ENCODE measurements at places on chromosomes 13 and 19.
A peak's percentile ranks its signal among the peaks of the same experiment; 100 is the strongest.

- DNase-seq = no peak
Observed at GRCh38 chr13:112783978-112784371, 94.1 kb downstream of the ATP11A start.

GRCh38 chr19:29845574-29846176 is 33.9 kb downstream of the CCNE1 start:
- no peak for DNase-seq

DNA sequence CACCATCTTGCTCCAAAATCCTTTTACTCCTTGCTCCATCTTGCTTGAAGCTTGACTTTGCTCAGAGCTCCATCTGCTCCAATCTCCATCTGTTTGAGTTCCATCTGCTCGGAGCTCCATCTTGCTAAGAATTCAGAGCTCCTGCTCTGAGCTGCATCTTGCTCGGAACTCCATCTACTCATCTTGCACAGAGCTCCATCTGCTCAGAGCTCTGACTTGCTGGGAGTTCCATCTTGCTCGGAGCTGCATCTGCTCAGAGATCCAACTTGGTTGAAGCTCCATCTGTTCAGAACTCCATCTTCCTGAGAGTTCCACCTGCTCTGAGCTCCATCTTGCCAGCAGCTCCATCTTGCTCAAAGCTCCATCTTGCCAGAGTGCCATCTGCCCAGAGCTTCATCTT is 80.6 kb upstream of the ZNF98 start:
- DNase-seq = no peak

DNA sequence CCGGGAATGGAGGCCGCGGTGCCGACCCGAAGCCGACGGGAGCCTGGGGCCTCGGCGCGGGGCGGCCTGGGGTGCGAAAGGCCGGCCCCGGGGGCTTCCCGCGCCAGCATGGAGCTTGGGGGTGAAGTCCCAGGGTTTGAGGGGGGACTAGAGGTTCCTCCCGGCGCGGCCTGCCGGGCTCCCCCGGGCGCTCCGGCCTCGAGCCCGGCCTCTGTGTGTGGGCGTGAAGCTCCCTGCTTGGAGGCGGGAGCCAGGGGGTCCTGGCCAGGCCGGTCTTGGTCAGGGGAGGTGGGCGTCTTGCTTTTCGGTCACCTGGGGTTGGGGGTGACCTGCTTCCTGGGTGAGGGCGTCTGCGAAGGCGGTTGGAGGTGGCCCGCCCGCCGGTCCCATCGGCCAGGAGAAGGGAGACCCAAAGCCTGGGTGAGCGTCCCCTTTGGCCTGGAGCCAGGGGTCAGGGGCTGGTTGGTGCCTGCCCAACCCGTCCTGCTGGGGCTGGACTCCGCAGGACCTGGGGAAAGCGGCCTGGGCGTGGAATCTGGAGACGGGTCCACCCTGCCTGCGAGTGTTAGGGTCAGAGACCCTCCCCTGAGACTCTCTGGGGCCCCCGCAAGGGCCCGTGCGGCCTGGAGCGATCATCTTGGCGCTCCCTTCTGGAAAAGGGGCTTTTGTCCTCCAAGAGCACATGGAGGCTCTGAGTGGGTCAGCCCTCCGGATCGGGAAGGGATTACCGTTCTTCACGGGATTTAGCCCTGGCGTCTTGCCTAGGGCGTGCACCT is 535 bp downstream of the BSG start:
- DNase-seq = peak; percentile 84

DNA sequence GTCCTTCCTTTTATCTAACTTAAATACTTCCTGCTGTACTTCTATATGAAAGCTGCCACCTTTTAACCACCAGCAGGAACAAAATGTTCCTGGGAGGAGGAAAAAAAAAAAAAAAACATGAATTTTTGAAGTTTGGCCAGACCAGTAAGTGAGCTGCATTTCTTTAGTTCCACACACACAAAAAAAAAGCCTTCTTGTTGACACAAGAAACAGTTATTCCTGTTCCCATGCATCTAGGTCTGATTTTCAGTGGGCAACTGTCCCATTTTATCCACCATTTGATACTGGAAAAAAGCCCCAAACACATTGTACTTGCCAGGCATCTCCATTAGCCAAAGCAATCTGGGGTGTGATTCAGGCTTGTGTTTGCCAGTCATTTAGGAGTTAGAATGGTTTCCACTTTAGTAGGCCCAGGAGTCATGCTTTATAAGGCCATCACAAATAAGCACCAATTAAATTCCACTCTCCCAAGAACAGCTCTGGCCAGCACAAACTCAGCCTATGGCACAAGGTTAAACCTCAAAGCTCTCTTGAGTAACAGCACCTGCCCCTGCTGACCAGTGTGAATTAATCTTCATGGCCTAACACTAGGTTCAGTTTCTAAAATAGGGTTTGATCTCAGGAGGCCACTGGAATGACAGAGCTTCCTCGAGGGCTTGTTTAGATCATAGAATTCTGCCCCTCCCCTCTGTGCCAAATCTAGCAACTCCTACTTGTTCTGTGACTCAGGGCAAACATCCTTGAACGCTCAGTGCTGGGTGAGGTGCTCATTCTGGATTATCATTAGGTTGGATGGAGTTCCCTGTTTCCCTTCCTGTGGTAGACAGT is 67.1 kb downstream of the NUFIP1 start:
- no peak for DNase-seq

DNA sequence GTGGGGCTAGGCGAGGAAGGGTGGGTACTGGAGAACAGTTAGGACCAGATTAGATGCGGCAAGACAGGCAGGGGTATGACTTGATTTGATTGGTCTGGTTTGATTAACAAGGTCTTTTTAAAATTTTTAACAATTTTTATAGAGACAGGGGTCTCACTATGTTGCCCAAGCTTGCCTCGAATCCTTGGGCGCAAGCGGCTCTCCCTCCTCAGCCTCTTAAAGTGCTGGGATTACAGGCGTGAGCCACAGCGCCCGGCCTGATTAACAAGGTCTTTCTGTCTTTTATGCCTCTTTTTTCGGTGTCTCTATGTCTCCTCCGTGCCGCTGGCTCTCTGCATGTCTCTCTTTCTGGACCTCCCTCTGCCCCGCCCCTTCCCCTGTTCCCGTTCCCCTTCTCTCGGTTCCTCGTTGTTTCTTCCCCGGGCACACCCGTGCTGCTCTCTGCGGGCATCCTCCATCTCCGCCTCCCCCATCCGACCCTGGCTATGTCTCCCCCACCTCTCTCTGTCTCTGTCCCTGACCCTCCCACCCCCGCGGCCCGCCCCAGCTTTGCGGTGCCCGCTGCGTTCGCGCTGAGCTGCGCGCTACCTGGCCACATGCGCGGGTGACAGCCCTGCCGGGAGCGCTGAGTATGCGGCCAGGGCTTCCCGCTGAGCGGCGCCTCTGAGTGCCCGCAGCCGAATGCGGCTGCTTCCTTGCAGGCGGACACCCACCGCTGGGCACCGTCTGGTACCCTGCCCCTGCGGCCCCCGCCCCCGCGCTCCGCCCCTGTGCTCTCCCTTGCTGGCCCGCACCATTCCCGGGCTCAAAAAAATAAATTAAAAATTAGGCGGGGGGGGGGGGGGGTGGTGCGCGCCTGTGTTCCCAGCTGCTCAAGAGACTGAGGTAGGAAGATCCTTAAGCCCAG is 8.1 kb upstream of the SDHAF1 start:
- DNase-seq = no peak

- DNase-seq = no peak
Observed at GRCh38 chr13:74256969-74257368, 122.8 kb upstream of the KLF12 start.

- DNase-seq = peak; percentile 93
Observed at GRCh38 chr19:37172368-37173366, at the start of gene ZNF585A. Gene ZNF585A, minus strand, starts transcription at chr19:37172695. Its CDS starts 2,785 bp downstream, at chr19:37169910.

GRCh38 chr13:68923995-68924394 is 1183.6 kb upstream of the ATXN8OS start:
- no peak for DNase-seq

DNA sequence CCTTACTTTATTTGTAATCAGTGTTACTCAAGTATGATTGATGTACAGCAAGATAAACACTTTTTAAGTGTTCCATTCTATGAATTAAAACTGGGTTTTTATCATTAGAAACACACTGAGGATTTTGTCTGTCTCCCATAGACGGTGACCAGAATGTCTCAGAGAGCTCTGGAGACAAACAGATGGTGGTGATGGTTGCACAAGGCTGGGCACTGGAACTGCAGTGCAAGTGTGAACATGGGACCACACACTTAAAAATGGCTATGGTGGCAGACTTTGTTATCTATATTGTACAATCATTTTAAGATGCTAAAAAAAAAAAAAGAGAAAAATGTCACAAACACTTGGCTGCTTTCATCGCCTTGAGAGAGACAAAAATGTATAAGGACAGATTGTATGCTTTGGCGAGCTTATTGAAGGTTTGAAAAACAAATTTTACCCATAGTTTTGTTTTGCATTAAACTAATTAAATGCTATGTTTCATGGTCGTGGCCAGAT is 273.0 kb downstream of the SHISA2 start:
- no peak for DNase-seq

DNA sequence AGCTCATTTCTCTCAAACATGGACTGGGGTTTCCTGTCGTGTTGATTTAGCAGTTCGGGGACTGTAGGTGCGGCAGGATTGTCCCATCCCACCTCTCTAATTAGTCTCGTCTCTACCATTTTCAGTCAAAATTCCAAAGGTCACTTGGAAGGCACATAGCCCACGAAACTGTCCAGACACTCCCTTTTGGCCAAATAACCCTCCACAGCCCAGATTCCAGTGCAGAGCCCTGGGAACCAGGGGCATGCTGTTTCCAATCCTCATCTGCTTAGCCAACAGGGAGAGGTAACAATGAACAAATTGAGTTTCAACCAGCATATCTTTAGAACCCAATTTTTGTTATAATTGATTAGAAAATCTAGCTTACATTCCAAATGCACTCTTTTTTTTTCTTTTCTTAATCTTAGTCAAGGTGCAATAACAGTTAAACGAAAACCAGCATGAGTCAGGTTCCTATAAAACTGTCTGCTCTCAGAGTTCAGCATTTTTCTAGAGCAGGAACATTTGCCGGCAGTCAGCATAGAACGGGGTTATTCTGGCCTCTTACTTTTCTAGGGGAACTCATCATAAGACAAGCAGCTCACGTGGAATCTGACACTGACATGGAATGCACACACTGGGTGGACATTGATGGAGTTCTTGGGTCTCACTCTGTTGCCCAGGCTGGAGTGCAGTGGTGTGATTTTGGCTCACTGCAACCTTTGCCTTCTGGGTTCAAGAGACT is 14.4 kb upstream of the CEBPA start:
- no peak for DNase-seq

DNA sequence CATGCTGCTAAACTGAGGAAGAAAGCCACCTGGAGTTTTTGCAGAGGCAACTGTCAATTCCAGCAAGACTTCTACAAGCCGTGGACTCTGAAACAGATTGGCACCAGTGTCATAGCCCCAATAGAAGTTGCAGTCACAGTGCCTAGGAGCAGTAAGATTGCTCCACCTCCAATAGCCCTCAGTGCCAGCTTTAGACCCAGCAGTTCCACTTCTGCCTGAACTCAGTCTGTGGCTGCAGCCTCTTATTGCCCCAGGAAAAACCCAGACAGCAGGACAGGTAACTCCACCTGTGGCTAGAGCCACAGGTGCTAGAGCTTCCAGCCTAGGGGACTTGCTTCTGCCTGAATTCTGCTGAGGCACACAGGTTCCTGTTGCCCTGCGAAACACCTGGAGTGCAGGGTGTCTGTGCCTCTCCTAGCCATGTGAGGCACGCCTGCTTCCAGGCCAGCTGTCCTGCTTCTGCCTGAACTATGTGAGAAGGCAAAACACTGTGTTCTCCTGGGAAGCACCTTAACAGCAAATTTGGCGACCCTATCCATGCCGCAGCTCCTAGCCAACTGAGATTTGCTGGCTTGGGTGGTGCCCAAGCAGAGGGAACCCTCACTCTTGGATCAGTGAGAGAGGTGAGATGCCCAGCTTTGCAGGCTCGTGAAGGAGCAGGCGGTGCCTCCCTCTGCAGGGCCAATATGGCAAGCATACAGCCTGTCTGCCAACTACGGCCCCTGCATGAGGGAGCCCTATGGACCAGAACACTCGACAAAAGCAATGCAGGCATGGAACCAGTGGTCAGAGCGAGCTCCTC is 607.6 kb downstream of the PCDH17 start:
- DNase-seq = no peak

DNA sequence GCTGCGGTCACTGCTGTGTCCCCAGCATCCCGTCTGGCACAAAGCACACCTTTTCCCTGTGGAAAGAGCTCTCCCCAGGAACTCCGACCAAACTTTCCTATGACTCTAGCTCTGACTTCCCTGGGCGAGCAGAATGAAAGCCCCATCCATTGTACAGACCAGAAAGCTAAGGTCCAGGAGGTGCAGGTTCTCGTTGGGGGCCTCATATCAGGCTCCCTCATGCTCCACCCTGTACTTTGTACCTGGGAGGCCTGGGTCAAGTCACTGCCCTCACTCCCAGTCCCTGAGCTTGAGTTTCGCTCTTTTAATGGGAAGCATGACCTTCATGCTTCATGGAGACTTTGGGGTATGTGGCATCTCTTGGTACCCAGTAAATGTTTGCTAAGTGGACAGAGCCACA is 18.4 kb downstream of the CYTH2 start:
- DNase-seq = no peak

- DNase-seq = no peak
Observed at GRCh38 chr13:99505814-99506269, 4.6 kb downstream of the TM9SF2 start.

All from suprapubic skin (tissue), 4 donors.